Adipocyte (in vitro differentiated cells): ENCODE measurements at places on chromosomes 4 and X.

DNA sequence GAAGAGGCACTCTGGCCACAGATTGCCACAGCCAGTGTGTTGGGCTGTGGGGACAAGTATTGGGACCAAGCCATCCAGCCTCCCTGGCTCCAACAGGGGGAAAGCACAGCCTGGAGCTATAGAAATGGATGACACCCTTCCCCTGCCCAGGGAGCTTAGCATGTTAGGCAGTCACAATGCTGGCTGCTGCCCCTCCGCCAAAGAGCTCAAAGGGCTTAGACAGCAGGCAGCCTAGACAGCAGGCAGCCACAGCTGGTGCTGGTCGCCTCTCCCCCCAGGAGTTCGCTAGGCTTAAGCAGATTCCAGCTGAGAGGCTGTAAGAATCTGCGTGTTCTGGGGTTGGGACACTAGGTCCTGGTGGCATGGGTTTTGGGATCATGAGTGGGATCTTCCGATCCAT, 94.5 kb upstream of the MXRA5 start:
- no peak for DNase-seq

DNA sequence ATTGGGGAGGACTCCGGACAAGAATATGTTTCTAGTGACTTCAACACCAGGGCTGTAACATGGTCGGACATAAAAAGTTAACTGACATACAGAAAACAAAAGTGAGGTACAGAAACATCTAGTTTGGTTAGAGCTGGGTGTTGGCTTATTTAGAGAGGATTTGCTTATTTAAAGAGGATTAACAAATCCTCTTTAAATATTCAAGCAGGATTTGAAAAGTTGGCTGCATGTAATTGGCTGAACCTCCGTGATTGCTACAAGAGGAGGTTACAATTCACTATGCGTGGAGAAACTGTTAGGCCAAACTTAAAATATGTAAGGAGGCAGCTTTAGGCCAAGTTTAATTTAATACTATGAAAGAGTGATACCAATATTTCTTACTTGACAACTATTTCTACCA, 2707.4 kb downstream of the ARAP2 start:
- no peak for DNase-seq

GRCh38 chr4:20643631-20644030, 56.6 kb upstream of the PACRGL start:
- no peak for DNase-seq

DNA sequence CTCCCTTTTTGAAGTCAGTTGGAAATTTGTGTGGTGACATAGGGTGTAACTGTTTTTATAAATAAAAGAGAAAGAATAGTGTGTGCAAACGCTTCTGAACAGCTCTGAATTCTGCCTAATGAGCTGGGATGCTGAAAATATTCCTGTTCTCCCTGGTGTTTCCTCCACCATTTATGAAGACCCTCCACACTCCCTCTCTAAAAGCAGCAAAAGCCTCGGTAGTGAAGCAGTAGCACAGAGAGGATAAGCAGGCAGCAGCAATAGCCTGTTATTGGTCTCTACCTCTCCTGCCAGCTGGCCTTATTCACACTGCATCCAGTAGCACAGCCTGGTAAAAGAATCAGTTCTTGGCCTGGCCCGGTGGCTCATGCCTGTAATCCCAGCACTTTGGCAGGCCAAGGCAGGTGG, 406.1 kb downstream of the IQCM start:
- DNase-seq = no peak

- no peak for DNase-seq
These were observed 139.3 kb downstream of the BMPR1B start for GRCh38 chr4:94897023-94897422.

GRCh38 chr4:67035501-67035900, 509.8 kb downstream of the CENPC start:
- DNase-seq = peak; percentile 51

- DNase-seq = no peak
These were observed 67.8 kb upstream of the ANXA3 start for GRCh38 chr4:78483811-78484210.

DNA sequence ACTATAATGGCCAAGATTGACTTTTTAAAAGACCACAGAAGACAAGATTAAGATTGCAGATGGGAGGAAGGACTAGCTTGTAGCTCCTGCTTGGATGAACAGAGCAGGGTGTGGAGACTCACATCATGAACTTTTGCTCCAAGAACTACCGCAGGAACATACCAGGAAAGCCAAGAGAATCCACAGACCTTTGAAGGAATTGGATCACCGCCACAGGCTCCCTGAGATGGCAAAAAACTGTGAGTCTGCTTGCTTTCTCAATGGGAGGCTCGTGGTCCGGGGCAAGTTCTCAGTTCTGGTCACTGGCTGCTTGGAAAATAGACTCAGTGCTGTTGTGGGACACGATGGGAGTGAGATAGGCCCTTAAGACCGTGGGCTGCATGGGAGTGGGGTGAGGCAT, 276.6 kb downstream of the CCSER1 start:
- DNase-seq = no peak

- DNase-seq = peak; percentile 79
These were observed 28.4 kb upstream of the TNIP3 start for GRCh38 chr4:121192480-121192879.

DNA sequence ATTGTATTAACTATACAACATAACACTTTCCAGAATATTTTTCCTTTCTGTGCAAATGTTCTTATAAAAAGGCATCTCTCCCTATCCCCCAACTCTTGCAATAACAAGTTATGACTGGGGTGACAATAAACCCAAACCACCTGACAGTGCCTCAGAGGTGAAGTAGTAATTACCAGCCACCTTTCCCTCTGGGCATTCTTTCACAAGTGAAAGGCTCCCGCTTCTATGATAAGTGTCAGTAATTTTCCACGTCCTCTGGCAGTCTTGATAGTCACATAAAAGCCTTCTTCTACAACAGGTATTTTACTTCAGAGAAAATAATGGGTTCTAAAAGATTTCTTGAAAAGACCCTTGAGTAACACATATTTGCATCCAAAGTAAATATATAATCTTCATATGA, 82.7 kb downstream of the MANBA start:
- DNase-seq = no peak

DNA sequence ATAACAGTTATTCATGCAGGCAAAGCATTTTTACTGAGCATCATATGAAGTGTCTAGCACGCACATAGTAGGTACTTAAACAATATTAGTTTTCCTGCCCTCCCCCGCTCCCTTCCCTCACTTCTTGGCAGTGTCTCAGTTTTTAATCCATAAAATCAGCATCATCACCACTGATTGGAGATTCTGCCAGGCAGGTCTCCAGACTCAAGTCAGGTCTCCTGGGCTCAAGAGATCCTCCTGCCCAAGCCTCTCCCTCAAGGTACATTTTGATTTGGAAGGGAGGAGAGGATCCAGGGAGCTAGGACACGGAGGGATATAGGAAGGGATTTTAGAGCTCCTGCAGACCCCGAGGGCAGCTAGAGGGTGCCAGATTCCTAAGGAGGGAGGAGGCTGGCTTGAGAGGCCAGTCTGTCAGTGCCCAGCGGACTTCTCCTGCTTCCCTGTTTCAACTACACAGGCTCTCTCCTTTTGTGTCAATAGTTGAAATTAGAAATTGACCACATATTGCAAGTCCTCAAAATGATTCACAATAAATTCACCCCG, 4.4 kb upstream of the FAT1 start:
- DNase-seq = peak; percentile 21

- DNase-seq = peak; percentile 71
These were observed 265.0 kb upstream of the FAT4 start for GRCh38 chr4:125049711-125050110.

GRCh38 chr4:116328261-116328860, 757.0 kb downstream of the TRAM1L1 start:
- no peak for DNase-seq

DNA sequence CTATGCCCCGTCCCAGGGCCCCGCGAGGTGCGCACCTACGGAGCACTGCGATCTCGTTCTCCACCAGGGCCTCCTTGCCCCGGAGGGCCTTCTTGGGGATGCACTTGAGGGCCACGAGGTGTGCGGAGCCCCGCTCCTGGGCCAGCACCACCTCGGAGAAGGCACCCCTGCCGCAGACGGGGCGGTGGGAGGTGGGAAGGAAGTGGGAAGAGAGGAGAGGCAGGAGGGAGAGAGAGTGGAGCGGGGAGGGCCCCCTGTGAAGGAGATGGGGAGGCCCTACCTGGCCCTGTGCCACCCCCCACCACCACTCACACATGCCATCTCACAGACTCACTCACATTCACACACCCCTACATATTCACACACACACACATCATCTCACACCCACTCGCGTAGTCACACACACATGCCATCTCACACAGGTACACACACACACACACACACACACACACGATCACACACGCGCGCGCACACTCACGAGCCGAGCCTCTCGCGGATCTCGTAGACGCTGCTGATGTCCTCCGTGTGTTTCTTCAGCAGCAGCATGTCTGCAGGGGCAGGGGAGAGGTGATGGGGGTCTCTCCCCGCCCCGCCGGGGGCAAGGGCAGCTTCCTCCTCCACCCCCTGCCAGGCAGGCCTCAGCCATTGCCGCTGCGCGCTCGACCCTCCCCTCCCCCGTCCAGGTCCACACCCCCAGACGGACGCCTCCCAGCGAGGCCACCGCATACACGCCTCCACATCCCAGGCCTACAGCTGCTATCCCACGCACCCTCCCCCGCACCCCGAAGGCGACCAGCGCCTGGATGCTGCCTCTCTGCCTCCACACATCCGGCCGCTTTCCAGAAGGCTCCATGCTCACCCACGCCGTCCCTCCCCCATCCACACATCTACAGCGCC, 834 bp downstream of the PNCK start:
- DNase-seq = no peak

- peak; percentile 59 for DNase-seq
These were observed 152.3 kb upstream of the MAD2L1 start for GRCh38 chr4:120218981-120219380.

DNA sequence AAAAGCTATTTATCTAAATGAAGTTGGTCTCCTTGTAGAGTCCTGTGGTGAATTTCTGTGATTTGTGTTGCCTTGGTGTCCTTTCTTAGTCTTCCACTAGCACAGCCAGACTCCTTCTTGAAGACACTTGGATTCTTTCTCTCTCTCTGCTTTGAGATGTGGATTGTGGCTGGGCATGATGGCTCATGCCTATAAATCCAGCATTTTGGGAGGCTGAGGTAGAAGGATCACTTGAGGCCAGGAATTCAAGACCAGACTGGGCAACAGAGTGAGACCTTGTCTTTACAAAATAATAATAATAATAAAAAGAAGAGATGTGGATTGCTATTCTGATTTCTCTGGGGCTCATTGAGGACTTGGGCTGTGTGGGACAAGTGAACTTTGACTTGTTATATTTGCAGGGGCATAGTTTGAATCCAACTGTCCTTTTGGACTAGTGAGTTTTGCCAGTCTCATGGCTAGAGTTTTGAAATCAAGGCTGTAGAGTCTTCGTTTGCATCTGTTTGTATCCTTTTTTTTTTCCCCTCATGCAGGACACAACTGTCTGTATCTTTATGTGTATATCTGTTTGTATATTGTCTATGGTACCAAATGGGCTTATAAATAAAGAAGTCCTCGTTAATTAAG, 11.1 kb upstream of the SMIM14 start:
- no peak for DNase-seq

GRCh38 chr4:94827481-94828110, 69.8 kb downstream of the BMPR1B start:
- peak; percentile 70 for DNase-seq
